ENCODE measurements at places on chromosomes 7 and 10.

DNA sequence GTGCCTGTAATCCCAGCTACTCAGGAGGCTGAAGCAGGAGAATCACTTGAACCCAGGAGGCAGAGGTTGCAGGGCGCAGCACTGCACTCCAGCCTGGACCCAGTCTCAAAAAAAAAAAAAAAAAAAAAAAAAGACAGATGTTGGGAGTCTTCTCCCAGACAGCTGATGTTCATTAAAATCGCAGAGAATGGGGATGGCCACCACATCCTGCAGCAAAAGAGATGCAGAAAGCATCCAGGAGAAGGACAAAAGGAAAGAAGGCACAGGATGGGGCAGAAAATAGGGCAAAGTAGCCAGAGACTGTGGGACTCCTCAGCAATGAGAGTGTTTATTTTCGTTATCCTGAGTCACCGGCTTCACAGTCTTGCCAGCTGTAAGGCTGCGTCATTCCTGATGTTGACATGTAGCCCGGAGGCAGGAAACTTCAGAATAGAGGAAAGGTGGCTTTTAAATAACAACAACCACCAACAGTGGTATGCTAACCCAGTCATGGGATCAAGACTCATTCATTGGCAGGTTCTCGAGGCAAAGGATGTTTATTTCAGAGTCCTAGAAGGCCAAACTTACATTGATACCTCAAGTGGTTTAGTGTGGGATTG is 149.5 kb upstream of the SVIL start:
- DNase-seq: no peak

DNA sequence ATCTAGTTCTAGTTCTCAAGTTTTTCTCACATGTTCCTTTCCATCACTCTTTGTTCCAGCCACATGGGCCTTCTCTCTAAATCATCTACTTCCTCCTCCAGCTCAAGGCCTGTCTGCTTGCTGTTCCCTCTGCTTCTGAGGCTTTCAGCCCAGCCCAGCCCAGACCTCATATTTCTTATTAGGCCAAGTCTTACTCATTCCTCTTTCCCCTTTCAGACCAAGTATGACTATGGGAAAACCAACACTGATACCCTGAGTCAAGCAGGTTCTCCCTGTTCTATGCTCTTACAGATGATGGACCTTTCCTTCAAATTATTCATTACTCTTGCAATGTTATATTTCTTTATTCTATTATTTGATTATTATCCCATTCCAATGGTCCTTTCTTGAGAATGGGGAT is 80.3 kb upstream of the SEM1 start:
- no peak for DNase-seq

GRCh38 chr7:88357781-88358525 is 51.3 kb upstream of the STEAP4 start:
- DNase-seq: peak; percentile 6

GRCh38 chr10:13492493-13493180 is 36.2 kb downstream of the BEND7 start:
- DNase-seq: no peak

DNA sequence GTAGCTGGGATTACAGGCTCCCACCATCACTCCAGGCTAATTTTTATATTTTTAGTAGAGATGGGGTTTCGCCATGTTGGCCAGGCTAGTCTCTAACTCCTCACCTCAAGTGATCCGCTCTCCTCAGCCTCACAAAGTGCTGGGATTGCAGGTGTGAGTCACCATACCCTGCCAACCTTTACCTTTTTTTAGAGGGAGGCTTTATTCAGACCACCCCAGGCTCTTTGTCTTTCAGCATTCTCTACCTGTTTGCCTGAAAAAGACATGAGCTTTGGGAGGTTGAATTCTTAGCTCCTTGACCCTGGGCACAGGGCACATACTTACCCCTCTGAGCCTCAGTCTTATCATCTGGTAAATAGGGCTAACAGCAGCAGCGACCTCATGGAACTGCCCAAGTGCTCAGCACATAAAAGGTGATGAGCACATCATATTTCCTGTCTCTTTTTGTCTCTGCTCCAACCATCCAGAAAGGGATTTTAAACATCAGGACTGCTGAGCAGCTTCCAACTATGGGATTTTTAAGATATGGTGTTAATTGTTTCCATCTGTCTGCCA is 17.0 kb downstream of the FRMPD2 start:
- no peak for DNase-seq

GRCh38 chr10:74160013-74160412 is 9.0 kb downstream of the ADK start:
- DNase-seq: no peak

GRCh38 chr10:12471135-12471534 is 121.8 kb downstream of the CAMK1D start:
- no peak for DNase-seq
